ENCODE measurements at places on chromosomes 16 and 17.

- no peak for DNase-seq
These were observed 74.1 kb downstream of the CCDC182 start for GRCh38 chr17:57670769-57671569.

DNA sequence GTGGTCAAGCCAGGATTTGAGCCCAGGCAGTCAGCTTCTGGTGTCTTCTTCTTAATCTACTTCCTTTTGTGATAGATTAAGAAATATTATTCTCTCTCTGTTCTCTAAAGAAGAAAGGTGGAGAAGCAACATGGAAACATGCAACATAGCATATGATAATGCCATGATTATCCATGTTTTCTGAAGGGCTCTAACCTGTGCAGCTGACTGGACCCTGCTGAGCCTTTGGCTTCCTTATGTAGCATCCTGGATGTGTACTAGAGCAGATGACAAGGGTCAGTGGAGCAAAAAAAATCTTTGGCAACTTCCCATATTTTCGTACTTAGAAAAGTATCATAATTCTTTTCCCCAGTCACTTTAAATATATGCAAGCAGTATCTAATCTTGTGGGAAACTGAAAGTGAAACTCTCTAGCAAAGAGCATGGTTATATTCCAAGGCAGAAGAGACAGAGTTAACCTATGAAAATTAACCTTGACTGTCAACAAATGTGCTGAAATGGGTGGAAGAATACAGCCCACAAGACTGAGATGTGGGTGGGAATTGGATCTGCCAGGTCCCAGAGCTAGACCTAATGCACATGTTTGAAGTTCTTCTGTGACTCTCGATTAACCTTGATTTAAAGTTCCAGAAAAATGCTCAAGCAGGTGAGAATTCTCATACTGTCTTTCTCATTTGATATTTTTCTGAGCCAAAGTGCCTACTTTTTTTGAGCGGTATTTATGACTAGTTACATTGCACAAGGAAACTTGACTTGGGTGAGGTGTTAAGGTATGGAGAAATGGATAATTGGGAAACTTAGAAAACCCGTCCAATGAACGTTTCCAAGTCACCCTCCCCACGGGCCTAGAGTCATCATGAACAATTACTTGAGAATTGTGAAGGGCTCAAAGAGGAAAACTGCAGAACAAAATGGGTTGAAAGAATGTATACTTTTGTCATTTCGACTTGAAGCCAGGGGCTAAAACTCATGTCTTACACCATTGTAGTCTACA lies 248.6 kb downstream of the FTO start:
- no peak for DNase-seq

GRCh38 chr17:20967776-20968175 lies 75.0 kb downstream of the USP22 start:
- no peak for DNase-seq

DNA sequence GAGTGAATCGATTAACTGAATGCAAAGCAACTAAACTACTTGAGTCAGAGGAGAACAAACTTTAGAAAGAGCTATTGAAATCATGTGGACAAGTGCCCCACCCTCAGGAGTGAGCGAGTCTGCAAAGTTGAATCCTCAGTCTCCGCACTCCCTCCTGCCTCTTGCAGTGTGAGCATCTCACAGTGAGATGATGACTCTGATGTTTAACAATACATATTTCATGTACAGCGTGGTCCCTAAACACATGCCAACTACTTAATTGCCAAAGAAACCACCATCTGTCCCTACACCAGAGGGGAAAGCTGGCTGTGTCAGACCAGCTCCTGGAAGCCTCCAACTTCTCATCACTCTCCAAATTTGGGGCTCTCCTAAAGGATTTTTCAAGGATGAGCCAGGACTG lies 31.2 kb downstream of the PIMREG start:
- no peak for DNase-seq

- DNase-seq: no peak
These were observed 74.1 kb downstream of the SNX11 start for GRCh38 chr17:48181653-48182052.

DNA sequence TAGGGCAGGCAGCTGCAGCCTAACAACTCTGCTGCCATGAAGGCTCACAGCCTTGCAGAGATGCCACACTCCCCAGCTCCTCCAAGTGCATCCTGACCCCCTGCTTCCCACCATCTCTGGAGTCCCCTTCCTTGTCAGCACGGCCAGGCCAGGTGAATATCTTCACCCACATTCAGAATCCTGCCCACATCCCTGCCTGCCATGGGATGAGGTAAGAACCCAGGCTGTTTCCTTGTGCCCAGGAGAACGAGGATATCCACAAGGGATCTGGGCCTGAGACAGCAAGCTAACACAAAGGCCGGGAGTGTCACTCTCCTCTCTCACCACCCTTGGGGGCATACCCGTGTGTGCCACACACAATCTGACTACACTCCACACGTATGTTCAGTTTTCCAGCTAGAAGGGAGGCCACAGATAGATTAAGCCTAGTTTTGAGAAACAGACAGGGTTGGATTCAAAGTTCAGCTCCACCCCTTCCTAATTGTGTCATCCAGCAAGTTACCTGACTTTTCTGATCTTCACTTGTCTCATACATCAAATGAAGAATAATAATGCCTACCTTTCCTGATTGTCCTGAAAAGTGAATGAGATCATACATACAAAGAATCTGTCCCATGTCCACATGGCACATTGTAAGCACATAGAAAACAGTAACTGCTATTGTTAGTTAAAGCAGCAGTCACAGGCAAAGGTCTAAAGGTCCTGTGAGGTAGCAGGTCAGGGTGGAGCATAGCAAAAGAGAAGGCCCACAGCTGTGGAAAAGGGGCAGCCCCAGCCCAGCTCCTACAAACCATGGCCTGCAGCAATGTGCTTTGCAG lies 17.4 kb upstream of the SUPT4H1 start:
- DNase-seq: peak; percentile 59
